Right ventricle myocardium superior (tissue), 1 donor: ENCODE measurements at places on chromosomes 2 and 18. TPM values are rescaled to one million over a fixed set of nuclear protein-coding genes. Genes with fewer than 3 reads are reported as not detected.

Gene CLEC4F
- 0.08 TPM for total RNA-seq

Gene DAW1
- 0.13 TPM for total RNA-seq

DNA sequence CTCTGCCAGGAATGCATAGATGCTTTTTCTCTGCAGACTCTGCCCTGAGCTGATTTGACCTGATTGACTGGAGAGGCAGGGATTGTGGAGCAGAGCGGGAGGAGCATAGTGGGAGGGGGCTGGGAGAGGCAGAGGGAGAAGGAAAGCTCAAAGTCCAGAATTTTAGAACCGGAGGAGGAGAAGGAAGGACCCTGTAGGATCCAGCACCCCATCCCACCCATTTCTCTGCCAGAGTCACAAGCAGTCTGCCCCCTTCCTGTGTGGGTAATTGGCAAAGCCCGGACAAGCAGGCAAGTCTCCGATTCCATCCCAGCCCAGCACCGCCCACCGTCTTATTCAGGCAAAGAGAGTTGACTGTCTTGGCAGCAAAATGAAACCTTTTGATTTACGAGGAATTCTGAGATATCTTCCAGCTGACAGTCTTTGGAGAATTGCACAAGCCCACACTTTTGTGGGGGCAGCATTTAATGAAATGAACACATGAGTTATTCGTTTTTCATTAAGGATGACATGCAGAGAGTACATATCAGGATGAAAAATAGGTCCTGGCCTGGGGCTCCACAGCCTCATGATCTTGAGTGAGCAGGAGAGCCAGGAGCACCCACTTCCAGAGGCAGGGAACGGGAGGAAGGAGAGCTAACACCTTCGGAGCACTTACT, 103.1 kb downstream of the MCFD2 start:
- DNase-seq, result peak; percentile 80

DNA sequence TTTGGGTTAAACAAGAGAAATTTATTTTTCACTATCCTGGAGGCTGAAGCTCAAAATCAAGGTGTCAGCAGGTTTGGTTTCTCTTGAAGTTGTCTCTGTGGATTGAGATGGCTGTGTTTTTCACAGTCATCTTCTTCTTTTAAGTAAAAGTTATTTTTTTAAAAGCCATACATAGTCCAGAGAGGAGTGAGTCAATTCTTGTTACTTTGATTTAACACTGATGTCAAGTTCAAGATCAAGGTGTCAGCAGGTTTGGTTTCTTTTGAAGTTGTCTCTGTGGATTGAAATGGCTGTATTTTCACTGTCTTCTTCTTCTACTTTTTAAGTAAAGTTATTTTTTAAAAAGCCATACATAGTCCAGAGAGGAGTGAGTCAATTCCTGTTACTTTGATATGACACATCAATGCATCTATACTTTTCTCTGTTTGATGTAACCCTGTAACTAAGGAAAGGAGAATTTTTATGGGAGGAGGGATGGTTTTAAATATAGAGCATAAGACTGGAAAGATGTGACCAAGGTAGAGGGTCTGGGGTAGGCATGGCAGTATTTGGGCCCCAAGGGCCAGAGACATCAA, 22.5 kb upstream of the RASGRP3 start:
- no peak for DNase-seq

DNA sequence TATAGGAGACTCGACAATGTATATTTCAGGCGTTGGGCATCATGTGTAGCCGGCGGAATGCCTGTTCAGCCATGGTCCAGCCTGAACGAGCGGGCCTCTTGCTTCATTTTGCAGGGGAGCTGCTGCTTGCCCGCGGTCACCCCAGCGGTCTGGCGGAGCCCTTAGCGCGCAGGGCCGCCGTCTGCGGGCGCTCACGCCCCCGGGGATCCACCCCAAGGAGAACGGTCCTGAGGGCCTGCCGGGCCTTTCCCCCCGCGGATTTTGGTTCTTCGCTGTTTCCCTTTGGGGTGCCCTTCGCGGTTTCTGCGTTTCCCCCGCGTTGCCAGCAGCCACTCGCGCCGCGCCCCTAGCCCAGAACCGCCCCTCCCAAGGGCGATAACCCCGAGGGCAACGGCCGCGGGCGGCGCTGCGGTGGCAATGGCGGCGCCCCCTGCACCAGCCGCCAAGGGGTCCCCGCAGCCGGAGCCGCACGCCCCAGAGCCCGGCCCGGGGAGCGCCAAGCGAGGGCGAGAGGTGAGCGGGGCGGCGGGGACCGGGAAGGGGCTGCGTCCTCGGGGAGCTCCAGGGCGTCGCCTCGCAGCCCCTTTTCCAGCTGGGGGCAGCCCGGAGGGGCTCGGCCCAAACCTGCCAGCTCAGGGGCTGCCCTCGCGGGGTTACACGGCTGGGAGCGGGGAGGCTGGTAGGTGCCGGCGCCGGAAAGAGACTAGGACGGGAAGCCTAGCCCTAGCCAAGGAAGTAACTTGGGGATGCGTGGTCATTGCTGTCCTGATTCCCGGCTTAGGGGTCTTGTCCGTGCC, at the start of gene MFSD2B:
MFSD2B (plus strand) TSS at position 406 of the 797 bp plus-strand sequence; CDS start at position 418, 12 bp downstream.
- no peak for DNase-seq

GRCh38 chr2:111227716-111228141, 107.0 kb downstream of the BCL2L11 start:
- no peak for DNase-seq

GRCh38 chr2:46144133-46144800, 152.9 kb upstream of the EPAS1 start:
- no peak for DNase-seq

GRCh38 chr2:204019572-204020501, 83.3 kb downstream of the ICOS start:
- DNase-seq, result no peak

DNA sequence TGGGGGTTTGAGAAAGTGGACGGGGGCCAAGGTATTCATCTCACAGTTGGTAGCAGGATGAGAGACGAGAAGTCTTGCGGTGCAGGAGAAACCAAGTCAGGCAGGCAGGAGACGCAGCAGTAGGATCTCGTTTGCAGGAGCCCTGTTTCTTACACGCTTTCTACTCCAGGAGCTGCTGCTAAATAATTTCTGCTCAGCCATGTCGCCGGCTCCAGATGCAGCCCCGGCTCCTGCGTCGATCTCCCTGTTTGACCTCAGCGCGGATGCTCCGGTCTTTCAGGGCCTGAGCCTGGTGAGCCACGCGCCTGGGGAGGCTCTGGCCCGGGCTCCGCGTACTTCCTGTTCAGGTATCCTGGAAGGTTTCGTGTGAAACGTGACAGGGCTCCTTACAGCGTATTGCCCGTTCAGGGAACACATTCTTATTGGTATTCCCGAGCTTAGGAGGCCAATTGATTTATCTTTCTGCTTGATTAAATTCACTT, 494 bp downstream of the ANKZF1 start:
- DNase-seq, result peak; percentile 66

Gene HMSD
- total RNA-seq, result 0.27 TPM
